ENCODE measurements at places on chromosomes 12 and 14.

- no peak for DNase-seq
These were observed 276.1 kb upstream of the LMO3 start for GRCh38 chr12:16881986-16882570.

DNA sequence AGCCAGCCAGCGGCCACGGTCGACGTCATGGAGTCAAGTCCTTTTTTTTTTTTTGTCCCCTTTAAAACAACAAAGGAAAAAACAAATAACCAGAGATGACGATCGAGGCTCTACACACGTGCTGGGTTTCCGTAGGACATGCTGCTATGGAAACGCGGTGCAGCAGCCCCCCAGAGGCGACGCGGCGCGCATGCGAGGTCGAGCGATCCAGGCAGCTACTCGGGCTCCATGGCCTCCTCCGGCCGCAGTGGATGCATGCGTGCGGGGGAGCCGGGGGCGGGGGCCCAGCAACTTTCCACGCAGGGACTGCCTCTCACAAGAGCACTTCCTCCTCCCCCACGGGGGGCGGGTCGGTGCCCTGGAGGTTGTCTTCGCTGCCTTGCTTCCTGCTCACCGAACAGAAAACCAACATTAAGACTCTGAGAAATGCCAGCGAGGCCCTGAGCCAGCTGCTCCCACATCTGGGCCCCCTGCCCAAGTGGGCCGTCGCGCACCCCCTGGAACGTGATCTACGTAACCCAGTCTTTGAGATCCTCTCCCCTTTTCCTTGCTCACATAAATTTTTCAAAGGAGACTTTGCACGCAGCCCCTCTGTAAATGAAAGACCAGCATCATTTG, 30.7 kb downstream of the P2RX4 start:
- no peak for DNase-seq

DNA sequence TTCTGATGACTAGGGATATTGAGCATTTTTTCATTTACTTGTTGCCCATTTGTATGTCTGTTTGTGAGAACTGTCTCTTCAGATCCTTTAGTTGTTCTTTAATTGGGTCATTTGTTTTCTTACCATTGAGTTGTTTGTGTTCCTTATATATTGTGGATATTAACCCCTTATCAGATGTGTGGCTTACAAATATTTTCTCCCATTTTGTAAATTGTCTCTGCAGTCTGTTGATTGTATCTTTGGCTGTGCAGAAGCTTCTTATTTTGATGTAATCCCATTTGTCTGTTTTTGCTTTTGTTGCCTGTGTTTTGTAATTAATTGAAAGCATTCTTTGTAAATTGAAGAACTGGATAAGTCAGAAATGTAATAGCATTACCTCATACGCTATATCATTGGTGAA, 459.1 kb upstream of the FOXG1 start:
- DNase-seq = no peak

DNA sequence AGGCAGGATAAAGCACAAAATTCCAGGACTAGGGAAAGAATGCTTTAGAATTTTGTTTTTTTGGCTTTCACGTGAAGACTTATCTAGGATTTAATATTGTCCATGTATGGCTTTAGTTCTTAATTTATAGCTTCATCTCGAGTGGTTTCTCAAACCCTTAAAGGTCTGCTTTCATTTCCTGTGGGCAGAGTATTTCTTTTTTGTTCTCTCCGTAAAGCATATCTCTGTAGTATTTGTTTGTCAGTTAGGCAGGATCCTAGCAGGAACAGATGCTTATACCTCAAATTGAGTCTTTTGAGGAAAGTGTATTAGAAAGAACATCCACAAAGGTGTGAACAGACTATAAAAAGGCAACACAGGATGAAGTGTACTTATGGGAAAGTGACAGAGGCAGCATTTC, 697.1 kb upstream of the SEL1L start:
- no peak for DNase-seq

DNA sequence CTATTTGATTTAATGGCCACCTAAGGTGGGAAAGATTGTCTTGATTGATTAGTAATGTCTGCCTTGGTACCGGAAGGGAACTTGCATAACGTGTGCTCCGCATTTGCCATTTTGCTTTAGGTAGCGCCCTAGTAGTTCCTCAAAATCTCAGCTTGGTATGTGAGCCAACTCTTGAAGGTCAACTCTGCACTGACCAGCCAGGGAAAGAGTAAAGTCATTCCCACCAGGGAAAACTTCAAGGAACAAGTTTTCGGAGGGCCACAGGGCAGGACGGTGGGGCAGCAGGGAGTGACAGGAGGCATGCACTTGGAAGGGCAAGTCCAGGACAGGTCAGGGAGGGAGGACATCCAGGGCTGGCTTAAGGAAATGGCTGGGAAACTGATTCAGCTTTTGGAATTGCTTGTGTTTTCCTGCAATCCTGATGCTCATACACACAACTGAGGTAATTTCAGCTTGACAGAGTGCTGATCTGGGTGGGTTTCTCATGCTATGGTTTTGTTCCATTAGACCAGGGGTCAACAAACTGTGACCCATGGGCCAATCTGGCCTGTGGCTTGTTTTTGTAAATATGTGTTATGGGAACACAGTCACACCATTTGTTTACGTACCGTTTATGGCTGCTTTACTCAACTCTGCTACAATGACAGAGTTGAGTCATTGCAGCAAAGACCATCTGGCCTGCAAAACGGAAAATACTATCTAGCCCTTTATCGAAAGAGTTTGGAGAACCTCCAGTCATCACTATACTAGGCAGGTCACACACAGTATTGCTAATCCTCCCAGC, 184.5 kb downstream of the RBM19 start:
- no peak for DNase-seq

DNA sequence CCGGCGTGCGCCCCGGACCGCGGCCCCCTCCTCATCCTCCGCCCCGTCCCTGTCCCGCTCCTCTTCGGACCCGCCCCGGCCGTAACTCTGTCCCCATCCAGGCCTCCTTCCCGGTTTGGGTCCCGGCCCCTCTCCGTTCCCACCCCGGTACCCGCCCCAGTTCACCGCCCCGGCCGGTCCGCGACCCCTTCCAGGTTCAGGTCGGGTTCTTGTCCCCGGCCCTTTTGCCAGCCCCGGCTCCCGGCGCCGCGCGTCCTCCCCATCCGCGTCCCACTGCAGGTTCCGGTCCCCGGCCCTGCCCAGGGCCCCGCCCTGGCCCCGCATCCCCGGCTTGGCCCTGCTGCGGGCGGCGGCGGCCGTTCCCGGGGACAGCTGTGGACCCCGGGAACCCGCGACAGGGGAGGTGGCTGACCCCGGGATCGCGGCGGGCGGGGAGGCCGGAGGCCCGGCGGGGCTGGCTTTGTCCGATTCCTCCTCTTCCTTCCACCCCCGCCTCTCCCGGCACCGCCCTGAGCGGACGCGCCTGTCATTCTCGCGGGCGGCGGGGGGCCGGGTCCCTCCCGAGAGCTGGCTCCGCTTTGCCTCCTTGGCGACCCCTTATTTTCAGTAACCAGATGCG, 601 bp downstream of the KLC1 start:
- peak; percentile 38 for DNase-seq

DNA sequence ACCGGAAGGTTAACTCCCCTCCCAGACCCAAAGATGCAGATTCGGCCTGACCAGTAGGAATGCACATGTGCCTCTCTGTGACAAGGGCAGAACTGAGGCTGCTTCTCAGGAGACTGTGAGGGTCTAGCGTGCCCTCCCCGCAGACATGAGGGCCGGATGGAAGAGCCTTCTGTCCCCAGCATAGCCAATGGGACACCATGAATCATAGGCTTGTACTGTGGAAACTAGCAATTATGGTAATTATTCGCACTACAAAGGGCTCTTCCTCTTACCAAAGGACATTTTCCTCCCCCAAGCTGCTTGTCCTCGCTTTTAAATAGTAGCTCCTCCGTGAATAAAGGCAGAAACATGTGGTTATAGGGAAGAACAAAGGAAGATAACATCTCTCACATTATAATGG, 6.2 kb downstream of the COA8 start:
- no peak for DNase-seq

GRCh38 chr12:15355766-15356165, 33.5 kb downstream of the PTPRO start:
- DNase-seq = no peak

DNA sequence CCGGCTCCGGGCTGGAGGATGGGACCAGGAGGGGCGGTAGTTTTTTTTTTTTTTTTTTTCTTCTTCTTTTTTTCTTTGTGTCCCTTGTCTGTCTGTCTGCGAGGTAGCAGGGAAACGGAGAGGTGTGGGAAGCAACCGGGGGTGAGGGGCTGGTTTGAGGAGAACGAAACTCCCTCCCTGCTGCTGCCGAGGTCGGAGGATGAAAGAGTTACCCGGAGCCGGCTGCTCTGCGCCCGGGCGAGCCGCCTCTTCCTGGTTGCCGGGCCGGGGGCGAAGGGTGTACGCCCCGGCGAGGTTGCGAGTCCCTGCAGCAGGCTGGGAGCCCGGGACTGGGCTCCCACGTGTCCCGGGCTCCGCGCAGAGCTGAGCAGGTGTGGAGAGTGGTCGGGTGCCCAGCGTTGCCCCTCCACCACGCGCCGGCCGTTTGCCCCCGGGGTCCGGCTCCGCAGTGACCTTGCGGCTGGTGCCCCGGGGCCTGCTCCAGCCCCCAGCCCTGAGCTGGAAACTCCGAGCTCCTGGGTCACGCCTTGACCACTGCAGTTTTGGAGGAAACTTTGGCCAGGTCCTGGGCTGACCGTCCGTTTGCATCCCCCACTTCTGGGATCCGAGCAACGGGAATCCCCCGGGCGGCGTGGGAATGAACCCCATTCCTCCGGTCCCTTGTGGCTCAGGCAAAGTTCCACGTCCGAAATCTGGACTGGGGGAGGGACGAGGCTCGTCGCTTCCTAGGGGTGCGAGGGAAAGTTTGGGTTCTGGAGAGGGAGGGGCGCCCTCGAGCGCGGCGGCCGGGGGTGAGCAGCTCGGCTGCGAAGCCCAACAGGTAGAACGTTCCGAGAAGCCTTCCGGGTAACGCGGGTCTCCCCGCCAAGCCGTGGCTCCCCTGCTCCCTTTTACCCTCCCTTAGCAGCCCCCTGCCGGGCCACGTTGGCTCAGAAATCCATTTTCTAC, 1.3 kb downstream of the CHST11 start:
- DNase-seq = peak; percentile 57

DNA sequence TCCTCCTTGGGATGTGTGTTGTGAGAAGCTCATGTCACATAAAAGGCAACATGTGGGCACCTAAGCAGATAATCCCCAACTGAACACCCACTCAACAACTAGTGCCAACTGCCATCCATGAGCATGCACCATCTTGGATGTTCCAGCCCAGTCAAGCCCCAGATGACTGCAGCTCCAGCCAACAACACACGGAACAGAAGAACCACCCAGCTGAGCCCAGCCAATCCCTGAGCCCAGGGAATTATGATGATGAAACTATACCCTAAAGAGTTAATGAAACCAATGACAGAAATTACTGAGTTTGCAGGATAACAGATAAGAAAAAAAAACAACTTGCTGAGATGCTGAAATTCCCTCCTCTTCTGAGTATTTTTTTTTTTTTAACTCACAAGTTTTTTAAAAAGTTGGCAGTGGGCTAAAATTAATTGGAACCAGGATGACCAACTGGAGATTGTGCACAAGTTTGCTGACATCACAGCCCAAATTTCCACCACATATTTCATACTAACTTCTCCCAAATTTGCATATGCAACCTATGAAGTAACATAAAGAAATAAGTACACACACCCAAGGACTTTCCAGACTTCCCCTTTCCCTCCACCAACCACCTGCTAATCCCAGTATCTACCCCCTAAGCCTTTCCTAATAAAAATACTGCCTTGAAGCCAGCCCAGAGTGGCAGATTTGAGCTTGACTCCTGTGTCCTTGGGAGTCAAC, 124.5 kb downstream of the KSR2 start:
- DNase-seq = no peak

GRCh38 chr14:71311061-71311460, 403.8 kb downstream of the PCNX1 start:
- DNase-seq = no peak

- no peak for DNase-seq
These were observed 62.7 kb upstream of the C14orf180 start for GRCh38 chr14:104516906-104517305.
